ENCODE measurements at places on chromosomes 16 and 17. TPM values are rescaled to one million over a fixed set of nuclear protein-coding genes. Genes with fewer than 3 reads are reported as not detected.

SP6 gene
- total RNA-seq: 3.6 TPM

TP53 gene
- 24.2 TPM for total RNA-seq

EVI2A gene
- 4.3 TPM for total RNA-seq

TMC8 gene
- 4.2 TPM for total RNA-seq

TNFSF13 gene
- 36.7 TPM for total RNA-seq

DNA sequence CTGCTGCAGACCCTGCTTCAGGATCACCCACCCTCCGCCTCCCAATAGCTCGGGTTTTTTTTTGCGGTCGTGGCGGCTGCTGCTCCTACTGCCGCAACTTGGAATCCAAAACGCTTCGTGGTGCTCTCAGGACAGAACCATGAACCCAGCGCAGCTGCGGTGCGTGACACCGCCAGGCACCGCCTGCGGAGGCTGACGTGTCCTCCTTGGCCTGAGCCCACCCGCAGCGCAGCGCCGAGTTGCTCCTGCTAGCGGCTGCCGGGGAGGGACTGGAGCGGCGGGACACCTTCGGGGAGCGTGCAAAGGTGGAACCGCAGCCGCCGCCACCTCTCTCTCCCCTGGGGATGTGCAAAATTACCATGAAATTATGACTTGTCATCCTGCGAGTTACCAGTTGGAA, 1893.0 kb downstream of the TP53TG3F start:
- H3K36me3 ChIP-seq: no peaks in the 10 kb centered on the region
- no peaks in the 10 kb centered on the region for H3K27me3 ChIP-seq
- H3K4me3 ChIP-seq: no peak overlapping the region

DNA sequence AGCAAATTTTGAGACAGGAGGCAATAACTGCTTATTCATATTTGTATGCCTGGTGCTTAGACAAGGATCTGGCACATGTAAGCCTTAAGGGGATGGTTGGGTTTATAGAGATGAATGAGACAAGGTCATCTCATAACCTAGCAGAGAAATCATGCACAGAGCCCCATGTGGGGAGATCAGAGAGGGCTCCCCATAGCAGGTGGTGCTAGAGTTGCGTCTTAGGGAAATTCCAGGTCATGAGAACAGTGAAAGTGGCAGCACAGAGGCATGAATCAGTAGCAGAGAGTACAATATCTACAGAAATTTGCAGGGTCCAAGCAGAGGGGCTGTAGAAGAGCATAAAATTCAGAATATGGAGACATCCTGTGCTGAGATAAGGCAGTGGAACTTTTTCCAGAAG, 57.3 kb downstream of the SLC6A2 start:
- H3K4me1 ChIP-seq: no peaks in the 10 kb centered on the region
- H3K4me3 ChIP-seq: no peak overlapping the region
- H3K27ac ChIP-seq: no peak overlapping the region
- H3K36me3 ChIP-seq: no peaks in the 10 kb centered on the region

DNA sequence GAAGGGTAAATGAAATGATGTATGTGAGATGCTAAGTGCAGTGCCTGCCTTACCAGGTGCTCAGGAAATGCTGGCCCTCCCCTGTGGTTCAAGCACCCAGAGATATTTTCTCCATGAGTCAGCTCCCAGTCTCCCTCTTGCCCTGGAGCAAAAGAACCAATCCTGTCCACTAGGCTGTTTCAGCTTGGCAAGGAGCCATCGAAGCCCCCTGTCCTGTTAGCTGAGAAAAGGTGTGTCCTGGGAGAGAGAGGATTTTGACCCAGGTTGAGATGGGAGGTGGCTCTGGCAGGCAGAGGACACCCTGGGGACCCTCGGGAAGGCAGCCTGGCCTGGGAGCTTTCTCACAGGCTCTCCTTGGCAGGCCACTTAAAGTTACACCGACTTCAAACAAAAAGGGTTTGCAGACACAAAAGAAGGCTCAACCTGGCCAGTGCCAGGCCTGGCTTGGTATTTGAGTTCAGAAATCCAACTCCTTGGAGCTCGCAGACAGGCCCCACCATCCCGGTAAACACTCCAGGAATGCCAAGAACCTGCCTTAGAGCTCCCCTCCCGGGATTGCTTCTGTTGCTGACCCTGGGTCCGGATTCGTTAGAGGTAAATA, 29.6 kb downstream of the NTN1 start:
- H3K4me3 ChIP-seq: peak overlapping the region; percentile 8
- H3K36me3 ChIP-seq: no peaks in the 10 kb centered on the region
- H3K4me1 ChIP-seq: no peaks in the 10 kb centered on the region
- peak overlapping the region; percentile 80 for H3K27ac ChIP-seq
- no peaks in the 10 kb centered on the region for H3K27me3 ChIP-seq
- no peak for DNase-seq

- no peak overlapping the region for H3K27ac ChIP-seq
- no peaks in the 10 kb centered on the region for H3K27me3 ChIP-seq
- H3K4me3 ChIP-seq: no peak overlapping the region
- no peaks in the 10 kb centered on the region for H3K4me1 ChIP-seq
- DNase-seq: no peak
These were observed 168.1 kb downstream of the XYLT1 start for GRCh38 chr16:17302620-17303019.

DNA sequence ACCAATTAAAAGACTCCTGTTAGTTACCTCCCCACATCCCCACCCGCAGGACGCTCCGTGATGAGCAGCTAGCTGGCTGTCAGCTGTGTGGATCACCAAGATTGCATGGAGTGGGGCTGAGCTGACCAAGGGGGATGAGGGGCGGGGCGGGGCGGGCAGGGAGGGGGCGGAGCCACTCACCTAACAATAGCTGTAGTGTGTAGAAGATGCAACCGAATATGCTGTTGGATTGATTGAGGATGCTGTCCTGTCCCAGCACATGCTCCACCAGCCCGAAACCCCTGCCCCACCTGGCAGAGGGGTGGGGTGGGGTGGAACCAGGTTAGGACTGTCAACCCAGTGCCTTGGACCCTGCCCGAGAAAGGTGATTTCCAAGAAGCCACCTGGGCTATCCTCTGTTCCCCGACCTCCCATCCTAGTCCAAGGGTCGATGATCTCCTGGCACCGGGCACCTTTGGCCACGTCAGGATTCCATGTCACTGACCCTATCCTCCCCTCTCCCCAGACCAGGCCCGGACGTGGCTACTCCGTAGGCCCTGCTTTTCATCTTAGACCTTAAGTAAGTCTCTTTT, 1.4 kb downstream of the VKORC1 start:
- no peaks in the 10 kb centered on the region for H3K4me1 ChIP-seq
- H3K4me3 ChIP-seq: peak overlapping the region; percentile 89
- no peaks in the 10 kb centered on the region for H3K27me3 ChIP-seq
- no peak for DNase-seq
- no peak overlapping the region for H3K27ac ChIP-seq

Measured in breast epithelium (tissue), 4 donors.